Germinal center (tissue), 1 donor: ENCODE measurements at places on chromosomes 16 and 17.
A peak's percentile ranks its signal among the peaks of the same experiment; 100 is the strongest.

DNA sequence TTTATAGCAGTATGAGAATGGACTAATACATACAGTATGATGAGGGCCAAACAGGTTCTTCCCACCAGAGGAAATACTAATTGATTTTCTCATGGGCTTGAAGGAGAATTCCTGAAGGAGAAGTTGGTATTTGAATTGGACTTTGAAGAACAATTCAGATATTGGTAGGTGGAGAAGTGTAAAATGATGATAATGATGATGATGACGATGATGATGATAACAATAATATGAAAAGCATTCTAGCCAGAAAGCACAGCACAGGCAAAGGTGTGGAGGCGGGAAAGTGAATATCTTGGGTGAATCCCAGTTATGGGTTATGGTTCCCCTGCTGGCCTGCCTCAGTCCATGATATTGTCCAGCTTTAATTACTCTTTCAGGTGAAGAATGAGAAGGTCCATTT lies 562.4 kb upstream of the SALL1 start:
- no peak for DNase-seq

- DNase-seq = no peak
These were observed 74.5 kb upstream of the METRNL start for GRCh38 chr17:83004791-83005380.

- no peak for DNase-seq
These were observed 53.9 kb downstream of the AP2B1 start for GRCh38 chr17:35641032-35641431.

GRCh38 chr17:77403854-77404253 lies 263.1 kb downstream of the SEC14L1 start:
- no peak for DNase-seq

DNA sequence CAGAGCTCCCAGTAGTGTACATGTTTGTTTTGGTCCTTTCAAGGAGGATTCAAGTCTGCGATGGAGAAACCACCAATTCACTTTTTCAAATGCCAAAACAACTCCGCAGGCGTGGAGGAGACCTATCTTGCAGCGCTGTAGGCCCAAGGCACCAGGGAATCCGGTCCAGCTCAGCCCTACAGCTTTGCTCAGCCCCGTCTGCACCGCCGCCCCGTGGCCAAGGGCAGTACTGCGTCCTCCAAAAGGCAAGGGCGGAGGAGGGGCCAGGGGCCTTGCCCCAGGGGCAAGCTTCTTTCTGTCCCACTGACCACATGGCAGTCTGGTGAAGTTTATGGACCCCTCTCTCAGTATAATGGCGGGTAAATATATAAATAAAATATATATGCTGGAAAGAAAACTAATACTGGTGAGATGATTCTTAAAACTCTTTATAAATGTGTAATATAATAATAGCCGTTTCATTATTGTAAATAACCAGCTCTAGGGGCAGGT lies 709 bp upstream of the CD300LG start:
- DNase-seq = peak; percentile 85

DNA sequence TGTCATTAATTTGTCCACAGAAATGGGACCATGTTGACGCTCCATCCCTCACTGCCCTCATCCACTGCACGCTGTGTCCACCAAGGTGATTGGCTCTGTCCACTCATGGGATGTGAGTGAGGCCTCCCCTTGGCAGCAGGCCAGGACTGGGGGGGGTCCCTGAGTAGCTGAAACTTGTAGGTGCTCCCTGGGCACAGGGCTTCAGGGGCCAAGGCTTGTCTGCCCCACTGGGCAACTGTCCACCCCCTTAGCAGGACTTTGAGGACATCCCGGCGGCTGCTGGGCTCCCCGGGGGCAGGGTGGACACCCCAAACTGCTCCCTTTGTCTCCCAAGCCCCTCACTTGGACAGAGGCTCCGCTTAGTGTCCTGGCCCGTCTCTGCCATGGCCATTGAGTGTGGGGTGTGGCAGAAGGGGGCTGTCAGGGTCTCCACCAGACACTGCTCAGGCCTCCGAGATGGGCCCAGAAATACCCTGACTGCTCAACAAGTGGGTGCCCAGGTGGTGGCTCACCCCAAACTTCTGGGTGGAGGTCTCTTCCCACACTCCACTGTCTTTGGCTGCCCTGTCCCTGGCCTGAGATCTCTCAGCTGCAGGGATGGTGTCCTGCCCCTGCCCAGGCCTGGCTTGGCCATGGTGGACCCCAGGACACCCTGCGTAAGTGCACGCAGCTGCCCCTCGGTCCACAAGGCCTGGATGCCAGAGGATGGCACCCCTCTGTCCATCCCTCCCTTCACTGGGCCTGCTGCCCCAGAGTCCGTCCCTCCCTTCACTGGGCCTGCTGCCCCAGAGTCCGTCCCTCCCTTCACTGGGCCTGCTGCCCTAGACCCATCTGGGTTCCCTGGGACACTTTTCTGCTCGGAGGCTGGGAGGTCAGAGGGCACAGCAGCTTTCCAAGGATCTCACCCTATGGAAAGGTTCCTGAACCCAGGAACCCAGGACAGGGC lies 2.9 kb upstream of the RAB40C start:
- no peak for DNase-seq

- no peak for DNase-seq
These were observed 436.7 kb downstream of the KIF2B start for GRCh38 chr17:54259476-54259875.

DNA sequence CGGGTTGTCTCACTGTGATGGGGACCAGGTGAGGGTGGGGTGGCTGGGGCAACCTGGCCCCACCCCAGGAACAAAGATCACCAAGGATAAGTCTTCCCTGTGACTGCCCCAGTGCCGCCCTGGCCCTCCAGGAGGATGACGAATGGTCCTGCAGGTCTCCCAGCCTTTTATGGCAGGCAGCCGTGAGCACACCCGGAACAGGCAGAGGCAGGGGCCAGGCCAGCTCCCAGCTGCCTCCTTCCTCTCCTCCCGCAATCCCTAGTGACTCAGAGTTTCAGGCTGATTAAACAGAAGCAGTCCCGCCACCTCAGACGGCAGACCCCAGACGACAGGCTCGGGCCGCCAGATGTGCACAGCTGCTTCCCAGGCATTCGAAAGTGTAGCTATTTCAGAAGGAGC lies 13.3 kb downstream of the JUP start:
- DNase-seq = no peak

- DNase-seq = no peak
These were observed 36.3 kb downstream of the GAS7 start for GRCh38 chr17:10162096-10162495.

GRCh38 chr16:65125871-65126270 lies 4.0 kb upstream of the CDH11 start:
- DNase-seq = no peak

GRCh38 chr17:4445731-4446130 lies 12.0 kb downstream of the SPNS3 start:
- DNase-seq = no peak

- DNase-seq = peak; percentile 93
These were observed at the start of gene SPNS2 for GRCh38 chr17:4498461-4499397. SPNS2 (plus strand) TSS chr17:4498881; CDS start chr17:4499048, 167 bp downstream.

DNA sequence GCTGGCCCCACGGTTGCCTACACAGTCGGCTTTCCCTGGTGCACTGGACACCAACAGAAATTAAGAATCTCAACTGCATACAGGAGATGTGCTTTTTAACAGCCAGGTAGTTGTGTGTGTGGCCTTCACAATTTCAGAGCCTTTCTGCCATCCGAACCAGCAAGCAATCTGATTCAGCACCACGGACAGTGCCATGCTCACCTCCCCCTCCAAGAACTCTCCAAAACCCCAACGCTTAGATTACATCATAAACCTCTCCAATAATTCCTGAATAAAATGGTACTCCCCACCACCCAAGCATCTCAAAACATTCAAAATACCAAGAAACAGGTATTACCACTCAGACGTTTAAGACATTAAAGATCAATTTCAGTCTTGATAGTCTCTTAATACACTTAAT lies 31.8 kb downstream of the USP7 start:
- DNase-seq = no peak

- DNase-seq = no peak
These were observed 316.9 kb downstream of the WWOX start for GRCh38 chr16:78416400-78416799.

GRCh38 chr16:70746708-70747424 lies 54.1 kb downstream of the VAC14 start:
- DNase-seq = no peak

- DNase-seq = peak; percentile 57
These were observed 34.9 kb upstream of the ZNF469 start for GRCh38 chr16:88347656-88348376.

- no peak for DNase-seq
These were observed 22.5 kb downstream of the XPO6 start for GRCh38 chr16:28189245-28189644.

DNA sequence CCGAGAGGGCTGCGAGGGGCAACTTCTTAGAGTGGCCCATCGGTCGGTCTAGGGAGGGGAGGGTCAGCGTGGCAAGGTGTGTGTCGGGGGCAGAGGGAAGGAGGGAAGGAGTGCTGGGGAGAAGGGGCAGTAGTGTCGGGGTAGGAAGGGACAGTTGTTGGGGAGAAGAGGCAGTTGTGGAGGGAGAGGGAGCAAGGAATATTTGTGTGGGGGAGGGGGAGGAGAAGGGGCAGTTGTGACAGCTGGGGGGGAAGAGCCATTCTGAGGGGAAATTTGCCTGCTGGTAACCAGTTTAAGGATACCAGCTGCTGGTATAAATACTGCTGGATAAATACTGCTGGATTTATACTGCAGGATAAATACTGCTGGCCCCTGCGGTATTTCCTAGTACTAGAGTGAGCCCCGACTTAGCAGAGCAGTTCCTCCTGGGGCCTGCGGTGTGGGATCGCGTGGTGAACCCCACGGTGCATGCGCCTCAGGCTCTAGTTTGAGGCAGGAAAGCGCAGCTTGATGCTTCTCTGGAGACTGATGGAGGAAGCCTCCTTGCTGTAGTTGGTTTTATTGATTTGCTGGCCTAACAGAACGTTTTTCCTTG lies 309 bp downstream of the DNAH2 start:
- DNase-seq = no peak

DNA sequence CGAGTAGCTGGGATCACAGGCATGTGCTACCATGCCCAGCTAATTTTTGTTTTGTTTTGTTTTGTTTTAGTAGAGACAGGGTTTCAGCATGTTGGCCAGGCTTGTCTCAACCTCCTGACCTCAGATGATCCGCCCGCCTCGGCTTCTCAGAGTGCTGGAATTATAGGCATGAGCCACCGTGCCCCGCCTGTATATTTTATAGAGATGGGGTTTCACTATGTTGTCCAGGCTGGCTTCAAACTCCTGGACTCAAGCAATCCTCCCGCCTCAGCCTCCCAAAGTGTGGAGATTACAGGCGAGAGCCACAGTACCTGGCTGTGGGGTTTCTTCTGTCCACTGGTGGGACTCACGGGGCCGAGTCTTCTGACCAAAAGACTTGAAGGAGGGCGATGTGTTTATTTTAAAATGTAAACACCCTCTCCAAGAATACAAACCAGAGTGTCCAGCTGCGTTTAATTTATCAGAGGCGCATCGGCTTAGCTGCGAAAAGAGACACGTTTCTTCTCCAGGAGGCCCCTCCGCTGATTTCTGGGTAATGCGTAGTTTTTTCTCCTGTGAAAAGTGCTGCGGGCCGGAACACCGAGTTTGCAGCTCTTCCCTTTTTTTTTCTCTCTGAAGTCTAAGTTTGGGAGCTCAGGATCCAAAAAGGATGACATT lies 86.9 kb upstream of the CIBAR2 start:
- DNase-seq = no peak

GRCh38 chr17:81846743-81847689 lies 12.2 kb upstream of the PPP1R27 start:
- DNase-seq = no peak

DNA sequence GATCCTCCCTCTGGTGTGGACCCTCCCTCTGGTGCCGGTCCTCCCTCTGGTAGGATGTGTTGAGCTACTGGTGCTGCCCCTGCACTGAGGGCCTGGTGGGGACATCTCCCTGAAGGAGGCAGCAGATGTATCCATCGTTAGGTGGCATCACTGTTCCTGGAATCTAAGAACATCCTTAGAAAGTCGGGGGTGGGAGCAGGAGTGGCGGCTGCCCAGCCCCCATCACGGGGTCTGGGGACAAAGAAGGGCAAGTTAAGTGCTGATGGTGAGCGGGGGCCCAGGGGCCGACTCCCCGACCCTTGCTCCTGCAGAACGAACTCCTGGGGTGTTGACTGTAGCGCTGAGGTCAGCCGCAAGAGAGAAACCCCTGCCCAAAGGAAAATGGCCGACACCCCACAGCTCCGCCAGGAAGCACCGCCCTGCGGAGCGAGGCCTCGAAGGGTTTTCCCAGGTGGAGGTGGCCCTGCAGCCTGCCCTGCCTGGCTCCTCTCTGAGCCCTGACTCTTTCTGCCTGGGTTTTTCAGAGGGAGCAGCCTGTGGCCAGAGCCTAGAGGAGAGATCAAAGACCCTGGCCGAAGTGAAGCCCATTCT lies 5.5 kb downstream of the CTU2 start:
- no peak for DNase-seq

DNA sequence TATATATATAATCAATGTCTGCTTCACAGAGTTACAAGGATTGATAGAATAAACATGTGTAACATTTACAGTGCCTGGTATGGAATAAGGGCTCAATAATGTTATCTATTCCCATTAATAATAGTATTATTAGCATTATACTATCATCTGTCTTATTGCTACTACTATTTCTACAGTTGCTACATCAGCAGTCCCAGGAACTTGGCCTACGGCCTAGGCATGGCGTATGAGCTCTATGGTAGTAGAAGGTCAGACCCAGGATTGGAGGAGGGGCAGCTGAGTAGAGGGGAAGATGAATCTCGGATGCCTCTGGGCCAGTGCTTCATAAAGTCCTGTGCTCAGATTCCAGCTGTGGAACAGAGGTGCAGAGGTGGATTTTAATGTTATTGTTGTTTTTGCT lies 146.3 kb upstream of the TBX2 start:
- DNase-seq = no peak

GRCh38 chr17:82230609-82231311 lies 1.9 kb downstream of the SLC16A3 start:
- DNase-seq = peak; percentile 57

DNA sequence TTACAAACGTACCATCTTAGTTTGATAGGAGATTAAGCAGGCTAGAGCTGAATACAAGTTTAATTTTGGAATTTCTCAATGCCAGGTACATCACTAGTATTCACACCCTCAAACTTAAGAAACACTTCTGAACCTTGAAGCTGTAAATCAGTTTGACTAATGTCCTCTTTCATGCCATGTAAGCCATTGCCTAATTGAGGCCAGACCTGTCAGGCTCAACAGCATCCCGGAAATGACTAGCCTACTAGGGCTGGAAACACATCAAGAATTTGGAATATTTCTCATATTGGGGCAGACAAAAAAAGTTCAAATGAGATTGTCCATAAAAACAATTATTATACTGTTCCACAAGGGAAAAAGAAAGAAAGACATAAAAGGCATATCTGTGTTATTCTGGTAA lies 1.7 kb downstream of the USP32 start:
- DNase-seq = no peak

GRCh38 chr17:43822570-43823190 lies 10.3 kb downstream of the MPP3 start:
- no peak for DNase-seq
